ENCODE measurements at places on chromosomes 2 and 18.

- DNase-seq = no peak
These were observed 84.0 kb upstream of the PELI1 start for GRCh38 chr2:64228126-64228678.

DNA sequence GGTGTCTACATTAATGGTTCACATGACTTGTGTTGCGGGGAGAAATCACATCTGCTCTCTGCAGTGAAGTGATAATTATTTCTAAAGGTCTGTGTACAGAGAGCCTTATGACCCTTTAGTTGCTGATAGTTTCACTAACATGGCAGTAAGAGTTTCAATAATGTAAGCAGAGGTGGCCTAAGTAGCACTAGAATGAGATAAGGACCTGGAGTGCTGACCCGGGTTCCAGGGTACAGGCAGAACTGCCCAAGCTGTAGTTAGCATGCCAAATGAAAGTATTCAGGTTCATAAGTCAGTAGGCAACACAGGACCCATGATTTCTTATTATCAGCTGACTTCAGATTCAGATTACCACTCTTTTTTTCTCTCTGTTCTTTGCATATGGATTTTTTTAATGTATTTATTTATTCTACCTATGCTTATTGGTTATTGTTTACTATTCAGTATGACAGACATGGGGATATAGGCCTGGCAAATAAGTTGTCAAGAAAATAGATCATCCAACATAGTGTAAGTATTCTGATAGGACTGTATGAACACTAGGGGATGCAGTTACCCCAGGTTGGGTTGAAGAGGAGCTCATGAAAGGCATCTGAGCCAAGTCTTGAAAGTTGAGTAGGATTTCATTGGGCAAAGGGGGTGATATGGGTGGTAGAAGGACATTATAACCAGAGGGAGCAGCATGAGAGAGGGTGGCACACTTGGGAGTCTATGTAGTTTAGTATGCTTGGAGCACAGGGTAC is 105.2 kb downstream of the CCDC85A start:
- DNase-seq = no peak

- DNase-seq = no peak
These were observed 83.2 kb upstream of the BOD1L2 start for GRCh38 chr18:57063601-57064103.

DNA sequence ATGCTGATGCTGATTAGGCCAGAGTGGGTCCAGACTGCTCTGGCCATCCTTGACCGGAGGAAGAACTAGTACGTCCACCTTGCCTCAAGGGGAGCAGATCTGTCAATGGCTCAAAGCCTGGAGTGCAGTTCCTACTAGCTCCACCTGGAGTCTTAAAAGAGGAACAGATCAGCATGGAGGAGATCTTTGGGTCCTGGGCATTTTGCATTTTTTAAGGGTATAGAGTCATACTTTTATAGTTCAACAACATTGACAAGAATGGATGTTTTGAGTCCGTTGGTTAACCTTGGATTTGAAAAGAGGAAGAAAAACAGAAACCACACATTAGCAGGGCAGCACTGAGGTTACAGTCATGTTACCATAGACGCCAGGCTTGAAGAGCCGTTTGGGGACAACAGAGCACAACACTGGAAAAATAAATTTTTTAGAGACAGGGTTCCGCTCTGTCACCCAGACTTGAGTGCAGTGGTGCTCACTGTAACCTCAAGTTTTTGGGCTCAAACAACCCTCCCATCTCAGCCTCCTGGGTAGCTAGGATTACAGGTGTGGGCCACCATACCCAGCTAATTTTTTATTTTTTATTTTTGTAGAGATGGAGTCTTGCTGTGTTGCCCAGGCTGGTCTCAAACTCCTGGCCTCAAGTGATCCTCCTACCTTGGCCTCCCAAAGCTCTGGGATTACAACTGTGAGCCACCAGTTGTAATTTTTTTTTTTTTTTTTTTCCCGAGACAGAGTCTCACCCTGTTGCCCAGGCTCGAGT is 78.5 kb downstream of the PRKCE start:
- no peak for DNase-seq

DNA sequence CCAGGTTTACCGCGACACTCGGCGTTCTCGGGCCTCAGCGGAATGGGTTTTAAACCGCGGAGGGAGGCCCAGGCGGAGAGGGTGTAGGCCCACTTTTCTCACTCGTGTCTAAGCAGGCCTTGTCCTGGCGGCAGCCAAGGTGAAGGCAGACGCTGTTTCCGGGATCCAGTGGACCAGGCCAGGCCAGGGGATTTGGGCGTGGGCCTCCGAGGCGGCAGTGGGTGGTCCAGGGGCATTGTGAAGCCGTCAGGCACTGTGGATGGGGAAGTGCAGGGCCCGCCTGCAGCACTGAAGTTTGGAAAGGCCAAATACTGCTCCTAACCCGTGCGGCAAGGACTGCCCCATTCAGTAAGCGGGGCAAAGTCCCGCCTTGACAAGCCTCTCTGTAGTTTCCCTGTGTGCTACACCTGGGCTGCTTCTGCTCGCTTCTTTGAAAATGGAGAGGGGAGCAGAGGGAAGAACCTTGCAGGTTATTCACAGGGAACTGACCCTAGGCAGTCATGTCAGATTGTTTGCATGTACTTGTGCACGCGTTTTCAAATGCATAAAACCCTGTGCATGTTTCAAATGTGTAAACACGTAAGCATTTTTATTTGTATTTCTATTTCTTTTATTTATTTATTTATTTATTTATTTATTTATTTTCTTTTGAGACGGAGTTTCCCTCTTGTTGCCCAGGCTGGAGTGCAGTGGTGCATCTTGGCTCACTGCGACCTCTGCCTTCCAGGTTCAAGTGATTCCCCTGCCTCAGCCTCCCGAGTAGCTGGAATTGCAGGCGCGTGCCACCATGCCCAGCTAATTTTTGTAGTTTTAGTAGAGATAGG is 7.5 kb upstream of the DLX2 start:
- DNase-seq = no peak

- no peak for DNase-seq
These were observed 230.8 kb downstream of the TMEM182 start for GRCh38 chr2:102992607-102993006.

DNA sequence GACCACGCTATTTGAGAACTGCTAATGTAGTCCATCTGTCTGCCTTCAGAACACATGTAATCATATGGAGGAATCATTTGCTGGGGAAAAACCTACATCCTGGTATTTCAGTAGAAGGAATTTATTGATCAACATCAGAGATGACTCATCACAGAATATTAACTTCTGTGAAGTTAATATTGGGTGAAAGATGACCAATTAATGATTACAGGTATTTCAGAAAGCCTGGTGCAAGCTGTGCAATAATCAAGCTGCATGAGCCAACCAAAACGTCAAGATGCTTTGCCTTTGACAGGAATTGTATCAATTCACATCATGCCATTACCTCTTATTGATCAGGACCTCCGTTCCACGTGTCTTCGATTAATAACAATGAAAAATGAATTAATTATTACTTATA is 9.4 kb upstream of the SPATS2L start:
- no peak for DNase-seq

DNA sequence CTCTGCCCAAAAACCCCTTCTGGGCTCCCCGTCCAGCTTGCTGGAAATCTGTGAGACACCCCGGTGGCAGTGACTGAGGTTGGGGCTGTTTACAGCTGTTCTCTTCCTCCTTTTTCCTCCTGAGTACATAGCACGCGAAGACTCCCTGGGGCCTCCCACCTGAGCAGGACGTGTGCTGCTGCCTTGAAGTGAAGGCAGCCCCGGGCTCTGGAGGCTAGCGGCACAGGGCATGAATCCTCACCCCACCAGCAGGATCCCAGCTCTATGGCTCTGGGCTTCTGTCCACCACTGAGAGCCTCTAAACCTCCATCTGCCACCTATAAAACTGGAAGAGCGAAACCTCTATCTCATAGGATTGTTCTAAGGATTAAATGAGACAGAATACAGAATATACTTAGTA is 182.5 kb downstream of the TMEM163 start:
- no peak for DNase-seq

DNA sequence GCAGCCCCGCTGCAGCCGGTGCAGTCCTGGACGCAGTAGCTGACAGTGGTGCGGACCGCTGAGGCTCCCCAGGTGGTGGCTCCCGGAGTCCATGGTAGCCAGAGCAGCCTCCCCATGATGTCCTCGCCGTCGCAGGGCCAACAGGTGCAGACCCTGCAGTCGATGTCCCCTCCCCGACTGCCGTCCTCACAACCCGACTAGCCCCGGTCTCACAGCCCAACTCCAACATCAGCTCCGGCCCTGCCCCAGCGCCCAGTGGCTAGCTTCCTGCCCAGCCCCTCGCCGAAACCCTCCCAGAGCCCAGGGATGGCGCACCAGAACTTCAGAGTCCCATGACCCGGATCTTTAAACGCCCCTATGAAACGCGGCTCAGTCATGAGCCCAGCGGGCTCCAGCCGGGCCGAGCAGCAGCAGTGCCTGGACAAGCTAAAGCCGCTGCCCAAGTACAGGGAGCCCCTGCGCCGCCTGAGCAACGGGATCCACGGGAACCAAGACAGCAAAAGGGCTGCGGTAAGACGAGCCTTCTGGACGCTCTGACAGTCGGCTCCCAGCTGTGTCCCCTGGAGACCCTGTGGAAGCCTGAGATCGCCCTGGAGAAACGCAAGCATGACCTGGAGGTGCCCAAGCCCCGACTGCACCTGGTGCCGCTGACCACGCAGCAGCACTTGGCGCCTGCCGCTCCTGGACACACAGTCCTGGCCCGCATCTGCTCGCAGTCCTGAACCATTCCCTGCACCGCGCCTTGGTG is 53.8 kb upstream of the TUBA3E start:
- no peak for DNase-seq

- no peak for DNase-seq
These were observed 2.1 kb upstream of the HSBP1L1 start for GRCh38 chr18:79962311-79962710.

DNA sequence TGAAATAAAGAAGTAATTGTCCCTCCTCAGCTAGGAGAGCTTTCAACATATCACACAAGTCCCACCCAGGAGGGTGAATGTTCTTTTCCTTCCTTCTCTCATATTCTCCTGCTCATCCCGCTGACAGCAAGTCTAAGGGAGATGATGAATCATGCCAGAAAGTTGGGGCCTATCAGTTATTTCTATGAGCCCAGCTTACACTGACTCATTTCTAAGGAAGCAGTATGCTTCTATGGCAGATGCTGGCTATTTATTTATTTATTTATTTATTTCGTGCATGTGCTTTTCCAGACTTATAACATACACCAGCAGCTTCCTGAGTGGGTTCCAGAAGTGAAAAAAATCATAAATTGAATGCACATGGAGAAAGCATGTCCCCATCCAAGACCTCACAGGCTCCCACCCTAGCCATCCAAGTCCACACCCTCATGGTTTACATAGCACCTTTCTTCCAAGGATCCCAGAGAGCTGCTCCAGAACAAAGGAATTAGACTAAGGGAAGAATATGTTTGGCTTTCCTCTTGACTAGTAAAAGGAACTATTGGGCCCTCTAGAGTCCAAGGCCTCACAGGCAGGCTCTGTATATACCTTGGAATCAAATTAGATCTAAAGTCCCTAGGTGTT is 1074.2 kb upstream of the ZEB2 start:
- peak; percentile 55 for DNase-seq

- no peak for DNase-seq
These were observed 47.2 kb downstream of the DOK6 start for GRCh38 chr18:69447886-69448285.

- no peak for DNase-seq
These were observed 26.1 kb upstream of the REG3G start for GRCh38 chr2:78999406-78999805.

- no peak for DNase-seq
These were observed 246.9 kb downstream of the NDUFA10 start for GRCh38 chr2:239778042-239778851.

GRCh38 chr2:203692031-203692710 is 14.3 kb upstream of the CD28 start:
- no peak for DNase-seq

- DNase-seq = no peak
These were observed 1.8 kb downstream of the SLC4A3 start for GRCh38 chr2:219628986-219629901.

GRCh38 chr2:9895669-9896590 is 52.7 kb downstream of the TAF1B start:
- DNase-seq = no peak

DNA sequence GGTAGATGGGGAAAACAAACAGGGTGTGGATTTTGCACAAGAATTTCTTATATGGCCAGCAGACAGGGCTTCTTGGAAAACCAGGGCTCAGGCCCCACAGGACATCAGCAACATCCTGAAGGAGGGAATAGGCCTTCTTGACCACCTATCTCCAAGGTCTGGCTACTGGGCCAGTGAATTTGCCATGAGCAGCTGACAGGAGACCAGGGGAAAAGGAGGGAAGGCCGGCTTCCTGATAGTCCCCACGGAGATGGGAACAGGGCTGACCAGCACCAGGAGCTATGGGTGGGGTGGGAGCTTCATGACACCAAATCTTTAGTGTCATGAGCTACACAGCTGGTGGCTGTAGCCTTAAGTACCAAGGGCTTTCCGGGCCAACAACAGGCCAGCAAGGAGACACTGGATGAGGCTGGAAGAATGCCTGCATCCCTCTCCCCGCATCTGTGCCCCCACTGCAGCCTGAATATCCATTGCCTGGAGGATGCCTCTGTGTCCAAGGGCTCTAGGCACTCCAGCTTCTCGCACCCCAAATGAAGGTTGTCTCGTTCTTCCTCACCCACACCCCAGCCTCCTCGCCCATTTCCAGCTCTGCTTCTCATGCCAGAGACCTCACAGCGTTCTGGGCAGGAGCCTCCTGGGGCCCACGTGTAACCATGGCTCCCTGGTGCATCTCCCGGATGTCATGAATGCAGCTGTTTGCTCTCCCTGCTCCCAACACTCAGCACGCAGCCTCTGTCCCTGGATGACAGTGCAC is 74.8 kb downstream of the EMX1 start:
- DNase-seq = no peak

DNA sequence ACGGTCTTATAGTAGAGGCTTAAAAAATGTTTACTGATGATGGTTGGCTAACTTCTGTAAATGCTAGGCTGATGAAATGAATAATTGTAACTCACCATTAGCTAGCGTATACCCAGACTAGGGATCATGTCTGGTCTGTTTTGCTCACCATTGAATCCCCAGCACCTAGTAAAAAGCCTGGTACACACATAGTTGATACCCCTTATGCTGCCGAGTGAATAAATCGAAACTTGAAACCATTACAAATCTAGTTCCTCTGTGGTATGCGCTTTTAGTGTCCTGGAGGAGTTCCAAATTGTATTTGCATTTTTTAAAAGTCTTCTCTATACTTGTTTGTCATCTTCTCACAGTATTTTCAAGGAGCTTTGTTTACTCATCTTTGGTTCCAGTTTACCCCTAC is 1.3 kb downstream of the TAF1B start:
- DNase-seq = no peak

DNA sequence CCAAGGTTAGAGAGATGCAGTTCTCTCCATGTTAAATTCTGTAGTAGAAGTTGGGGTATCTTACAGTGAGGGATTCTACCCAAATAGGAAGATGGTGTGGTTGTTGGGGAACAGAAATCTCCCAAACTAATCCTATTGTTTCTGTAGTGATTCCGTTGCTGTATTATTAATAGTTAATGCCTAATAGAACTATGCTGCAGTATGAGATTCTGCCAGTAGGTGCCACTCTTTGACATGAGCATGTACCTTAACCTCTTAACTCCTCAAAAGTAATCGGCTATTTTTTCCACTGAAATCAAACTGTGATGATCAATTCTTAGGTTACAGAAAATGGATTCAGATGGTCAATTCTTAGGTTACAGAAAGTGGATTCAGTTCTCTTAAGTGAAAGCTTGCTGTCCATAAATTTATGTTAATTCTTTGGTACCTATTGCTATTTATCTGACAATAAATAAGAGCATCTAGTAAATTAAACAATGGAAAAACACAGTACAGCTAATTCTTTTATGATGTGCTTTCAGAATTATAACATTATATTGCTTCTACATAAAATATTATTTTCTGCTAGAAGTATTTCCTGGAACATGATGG is 97.9 kb upstream of the DLX2 start:
- no peak for DNase-seq

All from brain pericyte (primary cell).